Left ventricle myocardium superior (tissue), 1 donor: ENCODE measurements at places on chromosomes 1 and 21. TPM values are rescaled to one million over a fixed set of nuclear protein-coding genes. Genes with fewer than 3 reads are reported as not detected.

DNA sequence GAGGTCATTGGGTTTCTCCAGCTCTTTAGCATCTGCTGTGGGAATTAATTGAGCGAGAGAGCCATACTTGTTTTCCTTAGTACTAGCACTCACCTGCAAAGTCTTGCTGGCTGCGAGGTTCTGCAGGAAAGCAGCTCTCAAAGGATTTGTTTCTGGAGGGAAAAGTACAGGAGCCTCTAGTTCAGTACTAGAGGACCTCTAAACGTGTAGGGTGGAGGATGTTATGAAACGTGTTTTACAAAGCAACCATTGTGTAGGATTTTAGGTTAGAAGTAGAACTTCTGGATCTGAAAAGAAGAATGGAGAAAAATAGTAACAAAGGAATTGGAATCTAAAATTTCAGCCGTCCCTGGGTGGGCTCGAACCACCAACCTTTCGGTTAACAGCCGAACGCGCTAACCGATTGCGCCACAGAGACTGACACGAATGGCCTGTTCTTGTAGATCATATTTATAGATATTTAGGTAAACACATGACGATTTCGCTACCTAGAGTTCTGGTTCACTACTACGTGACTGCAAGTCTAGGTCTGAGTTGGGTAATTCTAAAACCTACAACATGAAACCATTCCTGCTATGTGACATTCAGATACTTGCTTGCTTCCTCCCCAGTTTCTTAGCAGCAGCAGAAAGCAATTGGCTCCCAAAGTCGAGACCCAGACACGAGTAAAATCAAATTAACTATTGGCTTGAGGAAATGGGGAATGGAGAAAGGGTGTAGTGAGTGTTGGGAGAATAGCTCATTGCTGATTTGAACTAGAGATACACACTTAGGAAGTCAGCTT is 60.2 kb upstream of the CFAP126 start:
- no peak for DNase-seq

DNA sequence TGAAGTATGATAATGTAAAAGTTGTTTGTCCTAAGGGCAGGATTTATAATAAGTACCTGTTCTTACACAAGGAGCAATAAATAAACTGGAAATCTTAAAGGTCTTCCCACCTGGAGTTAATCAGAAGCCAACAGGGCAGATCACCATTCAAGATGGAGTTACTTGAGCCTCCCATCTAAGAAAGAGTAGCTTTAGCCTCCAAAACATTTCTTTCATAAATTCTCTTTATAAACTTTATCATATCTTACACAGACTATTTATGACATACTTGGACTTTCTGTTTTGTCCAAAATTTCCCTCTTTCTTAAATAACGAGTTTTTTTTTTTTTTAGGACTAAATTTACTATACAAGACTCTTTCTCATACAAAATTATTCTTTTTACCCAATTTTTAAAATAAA is 18.5 kb downstream of the OR2T1 start:
- DNase-seq: no peak

GRCh38 chr1:8259498-8260290 is 58.2 kb upstream of the SLC45A1 start:
- no peak for DNase-seq

GRCh38 chr1:66540434-66541032 is 6.6 kb downstream of the SGIP1 start:
- no peak for DNase-seq

DNA sequence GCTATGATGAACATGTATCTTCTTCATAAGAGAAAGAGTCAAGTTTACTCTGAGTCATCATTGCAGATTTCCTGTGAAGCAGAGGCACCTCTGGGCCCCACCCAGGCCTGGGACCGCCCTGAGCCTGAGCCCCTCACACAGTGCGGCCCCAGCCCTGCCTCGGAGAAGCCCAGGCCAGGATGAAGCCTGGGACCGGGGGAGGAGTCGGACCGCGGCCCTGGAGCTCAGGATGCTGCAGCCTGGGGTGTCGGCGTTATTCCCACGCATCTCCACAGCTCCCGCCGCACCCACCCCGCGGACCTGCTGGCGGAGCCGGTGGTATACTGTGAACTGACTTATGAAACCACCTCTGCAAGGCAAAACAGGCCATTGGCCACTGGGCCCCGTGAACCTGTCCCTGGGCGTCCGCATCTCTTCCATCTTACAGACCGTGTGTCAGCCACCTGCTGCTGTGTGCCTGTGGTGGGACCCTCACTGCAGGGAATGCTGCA is 2.4 kb upstream of the COL6A1 start:
- peak; percentile 47 for DNase-seq

GRCh38 chr1:48738356-48738755 is 38.3 kb downstream of the BEND5 start:
- DNase-seq: no peak

GRCh38 chr1:40199126-40199525 is 37.9 kb downstream of the RLF start:
- DNase-seq: no peak

GRCh38 chr1:213973129-213973528 is 14.6 kb upstream of the PROX1 start:
- DNase-seq: no peak

AVPR1B gene
- not detected for total RNA-seq

DNA sequence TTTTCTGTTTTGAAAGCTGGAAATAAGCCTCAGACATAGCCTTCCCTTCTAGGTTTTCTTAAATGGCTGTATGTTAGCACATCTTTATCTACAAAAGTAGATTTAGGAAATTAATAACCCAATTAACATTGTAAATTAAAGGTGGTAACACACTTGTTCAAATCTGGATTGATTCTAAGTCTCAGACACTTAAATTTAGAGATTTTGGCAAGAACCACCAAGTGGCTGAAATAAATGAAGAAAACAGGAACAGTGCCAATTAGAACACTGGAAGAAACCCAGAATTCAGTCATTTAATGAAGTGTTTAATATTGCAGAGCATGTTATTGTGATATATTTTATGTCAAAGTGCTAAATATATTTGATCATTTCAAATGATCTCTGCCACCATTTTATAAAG is 628.2 kb downstream of the USP25 start:
- no peak for DNase-seq

- DNase-seq: no peak
These were observed 206.6 kb downstream of the PBX1 start for GRCh38 chr1:164765557-164765956.

DNA sequence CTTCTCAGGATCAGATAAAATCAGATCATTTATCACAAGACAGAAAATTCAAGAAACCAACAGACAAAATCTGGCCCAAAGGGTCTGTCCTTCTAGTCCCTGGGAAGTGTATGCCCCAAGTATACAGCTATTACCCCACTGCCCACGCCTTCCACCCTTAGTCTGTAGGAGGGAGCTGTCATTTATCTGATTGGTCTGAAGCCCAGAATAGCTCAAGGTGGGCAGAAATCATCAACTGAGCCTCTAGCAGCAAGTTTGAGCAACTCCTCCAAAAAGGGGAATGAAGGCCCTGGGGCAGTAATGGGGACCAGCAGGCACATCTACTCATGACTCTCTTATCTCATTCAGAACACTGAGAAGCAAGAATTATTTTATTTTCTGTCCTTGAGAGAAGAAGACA is 126.9 kb downstream of the MATN1 start:
- no peak for DNase-seq

LEFTY2 gene
- total RNA-seq: 0.47 TPM

HNRNPCL1 gene
- not detected for total RNA-seq

DNA sequence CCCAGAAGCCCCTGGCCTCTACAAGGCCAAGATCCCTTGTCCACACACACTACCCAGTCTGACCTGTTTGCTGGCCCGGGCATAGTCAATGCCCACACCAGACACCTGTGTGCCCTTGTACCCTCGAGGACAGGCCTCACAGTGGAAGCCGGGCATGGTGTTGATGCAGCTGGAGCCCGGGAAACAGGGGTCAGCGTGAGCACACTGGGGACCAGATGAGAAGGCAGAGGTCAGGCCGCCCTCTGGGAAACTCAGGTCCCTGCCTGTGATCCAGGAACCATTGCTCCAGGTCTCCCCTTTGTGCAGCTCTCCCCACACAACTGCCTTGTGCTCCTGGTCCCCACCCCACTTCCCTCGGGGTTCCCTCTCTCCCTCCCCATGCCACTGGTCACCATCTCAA is 5.5 kb downstream of the THBS3 start:
- no peak for DNase-seq

DNA sequence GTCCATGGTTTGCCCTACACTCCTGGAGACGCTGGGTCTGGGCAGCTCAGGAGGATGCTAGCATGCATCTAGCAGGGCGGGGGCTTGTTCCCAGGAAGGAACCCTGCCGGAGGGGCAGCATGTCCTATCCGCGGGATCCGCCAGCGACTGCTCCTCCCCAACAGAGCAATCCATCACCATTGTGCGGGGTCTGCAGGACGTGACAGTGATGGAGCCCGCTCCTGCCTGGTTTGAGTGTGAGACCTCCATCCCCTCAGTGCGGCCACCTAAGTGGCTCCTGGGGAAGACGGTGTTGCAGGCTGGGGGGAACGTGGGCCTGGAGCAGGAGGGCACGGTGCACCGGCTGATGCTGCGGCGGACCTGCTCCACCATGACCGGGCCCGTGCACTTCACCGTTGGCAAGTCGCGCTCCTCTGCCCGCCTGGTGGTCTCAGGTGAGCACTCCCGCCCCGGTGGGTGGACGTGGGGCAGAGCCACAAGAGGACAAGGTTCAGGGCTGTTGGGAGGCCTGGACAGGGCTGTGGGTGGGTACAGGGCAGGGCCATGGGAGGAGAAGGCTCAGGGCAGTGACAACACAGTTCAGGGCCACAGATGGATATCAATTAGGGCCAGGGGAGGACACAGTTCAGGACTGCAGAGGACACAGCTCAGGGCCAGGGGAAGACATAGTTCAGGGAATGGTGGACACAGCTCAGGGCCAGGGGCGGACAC is 71.3 kb downstream of the OBSCN start:
- peak; percentile 28 for DNase-seq

DNA sequence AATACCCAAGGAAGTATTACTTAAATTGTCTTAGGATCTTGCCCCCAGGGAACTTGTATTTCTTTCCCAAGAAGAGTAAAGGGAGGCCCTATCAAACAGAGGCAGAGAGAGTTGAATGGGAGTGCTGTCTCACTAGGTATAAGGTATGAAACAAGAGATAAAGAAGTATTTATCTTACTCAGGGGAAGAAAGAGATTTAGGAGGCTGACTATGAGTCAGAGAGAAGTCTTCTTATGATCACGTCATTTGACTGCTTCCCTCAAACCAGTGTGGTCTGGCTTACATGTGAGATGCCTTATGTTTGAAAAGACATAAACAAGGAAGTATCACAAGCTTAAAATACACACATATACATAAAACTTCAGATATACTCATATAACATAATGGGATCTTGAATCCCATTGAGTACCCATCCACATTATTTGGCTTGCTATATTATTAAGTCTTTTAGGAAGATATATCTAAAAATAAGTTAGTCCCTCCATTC is 29.6 kb downstream of the DUSP10 start:
- DNase-seq: no peak

- peak; percentile 78 for DNase-seq
These were observed 540 bp upstream of the C1orf198 start for GRCh38 chr1:230868736-230869385.

DNA sequence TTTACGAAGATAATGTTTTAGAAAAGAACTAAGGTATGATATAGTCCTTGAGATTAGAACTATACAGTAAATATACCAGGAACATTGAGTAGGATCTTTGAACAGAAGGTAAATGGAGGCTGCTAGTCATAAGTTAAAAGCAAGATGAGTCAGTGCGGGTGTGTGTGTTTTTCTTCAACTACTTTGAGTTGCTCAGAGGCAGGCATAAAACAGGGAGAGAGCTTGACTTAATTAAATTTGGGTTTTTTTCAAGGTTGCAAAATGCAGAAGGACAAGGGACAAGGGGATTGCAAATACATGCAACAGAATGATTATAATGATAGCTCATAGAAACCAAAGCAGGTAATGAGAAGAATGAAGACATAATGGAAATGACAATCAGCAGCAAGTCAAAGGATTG is 815.1 kb downstream of the NCAM2 start:
- no peak for DNase-seq

GRCh38 chr1:182784556-182785171 is 4.9 kb upstream of the NPL start:
- DNase-seq: no peak
